ENCODE measurements at places on chromosomes 4 and X. TPM values are rescaled to one million over a fixed set of nuclear protein-coding genes. Genes with fewer than 3 reads are reported as not detected.
A peak's percentile ranks its signal among the peaks of the same experiment; 100 is the strongest.

DNA sequence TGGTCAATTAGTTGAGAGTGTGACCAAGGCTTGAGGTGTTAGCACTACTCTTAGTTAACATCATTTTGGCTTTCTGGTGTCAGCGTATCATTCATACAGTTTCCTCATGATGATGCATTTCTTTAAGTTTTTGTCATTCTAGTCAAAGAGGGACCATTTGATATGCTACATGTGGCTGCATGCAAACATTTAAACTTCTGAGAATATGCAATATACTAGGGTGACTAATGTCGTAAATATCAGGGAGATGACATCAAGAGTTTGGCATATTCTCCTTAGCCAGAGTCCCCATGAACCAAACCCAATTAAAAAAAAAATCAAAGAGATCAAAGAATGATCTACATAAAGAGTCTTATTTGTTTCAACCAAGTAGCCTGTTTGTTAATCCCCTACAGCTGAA, 537.4 kb upstream of the PCDH7 start:
- DNase-seq: no peak
- no peak overlapping the region for H3K27ac ChIP-seq

GRCh38 chr4:123848606-123849005, 452.0 kb downstream of the SPRY1 start:
- H3K4me3 ChIP-seq: no peak overlapping the region
- H3K36me3 ChIP-seq: no peaks in the 10 kb centered on the region
- H3K27me3 ChIP-seq: no peaks in the 10 kb centered on the region
- DNase-seq: no peak

- no peak overlapping the region for H3K27ac ChIP-seq
- no peaks in the 10 kb centered on the region for H3K36me3 ChIP-seq
- H3K4me3 ChIP-seq: no peak overlapping the region
- peaks cover 8% of the 10 kb centered on the region for H3K4me1 ChIP-seq
- H3K27me3 ChIP-seq: no peaks in the 10 kb centered on the region
- no peak for DNase-seq
These were observed 36.7 kb downstream of the LARP7 start for GRCh38 chr4:112673686-112674085.

DNA sequence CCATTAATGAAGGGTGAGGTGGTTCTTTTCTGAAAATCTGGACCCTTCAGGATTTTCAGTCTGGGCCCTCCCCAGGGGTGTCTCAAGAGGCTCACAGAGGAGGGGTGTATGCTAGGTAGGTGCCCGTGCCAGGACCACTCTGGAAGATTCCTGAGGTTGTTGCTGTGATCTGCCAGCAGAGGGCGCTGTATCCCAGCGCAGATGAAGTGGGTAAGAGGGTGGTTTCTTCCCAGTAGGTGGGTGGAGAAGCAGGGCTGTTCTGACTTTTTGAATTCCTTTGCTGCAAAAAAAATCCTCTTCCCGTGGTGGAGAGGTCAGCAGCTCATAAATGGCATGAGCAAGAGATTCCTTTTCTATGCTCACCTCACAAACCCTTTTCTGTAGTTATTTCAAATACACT, 51.1 kb downstream of the SCML1 start:
- H3K27me3 ChIP-seq: no peaks in the 10 kb centered on the region
- no peaks in the 10 kb centered on the region for H3K4me1 ChIP-seq
- DNase-seq: peak; percentile 43
- H3K27ac ChIP-seq: no peak overlapping the region
- H3K36me3 ChIP-seq: no peaks in the 10 kb centered on the region

MAML3 gene
- 18.8 TPM for total RNA-seq

DNA sequence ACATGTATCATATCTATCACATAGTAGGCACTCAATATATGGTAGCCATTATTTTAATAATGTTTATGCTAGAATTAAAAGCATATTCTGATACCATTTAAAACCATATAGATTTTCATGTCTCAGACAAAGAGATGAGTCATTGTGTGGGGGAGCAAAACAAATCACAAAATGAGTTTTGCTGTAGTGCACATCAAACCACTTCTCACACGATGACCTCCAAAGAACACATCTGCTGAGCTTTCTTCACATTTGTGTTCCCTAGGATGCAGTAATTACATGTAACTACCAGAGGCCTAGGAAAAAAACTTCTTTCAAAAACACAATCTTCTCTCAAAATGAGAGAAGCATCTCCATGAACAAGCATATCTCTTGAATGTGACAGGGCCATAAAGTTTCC, 56.1 kb upstream of the BRS3 start:
- no peak overlapping the region for H3K4me3 ChIP-seq
- DNase-seq: no peak
- H3K27me3 ChIP-seq: no peaks in the 10 kb centered on the region
- H3K36me3 ChIP-seq: no peaks in the 10 kb centered on the region
- no peak overlapping the region for H3K27ac ChIP-seq

- H3K4me3 ChIP-seq: no peak overlapping the region
- no peaks in the 10 kb centered on the region for H3K4me1 ChIP-seq
These were observed 103.5 kb upstream of the PPARGC1A start for GRCh38 chr4:23993373-23993772.

RHOH gene
- 1.2 TPM for total RNA-seq

DNA sequence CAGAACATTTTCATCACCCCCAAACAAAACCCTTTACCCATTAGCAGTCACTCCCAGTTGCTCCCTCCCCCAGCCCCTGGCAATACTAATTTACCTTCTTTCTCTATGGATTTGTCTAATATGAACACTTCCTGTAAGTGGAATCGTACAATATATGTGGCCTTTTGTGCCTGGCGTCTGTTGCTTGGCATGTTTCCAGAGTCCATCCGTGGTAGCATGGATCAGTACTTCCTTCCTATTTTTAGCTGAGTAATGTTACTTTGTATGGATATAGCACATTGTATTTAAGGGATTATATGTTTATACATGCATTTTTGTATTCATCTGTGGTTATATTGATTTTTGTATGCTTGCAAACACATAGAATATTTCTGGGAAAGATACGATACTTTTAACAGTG, 48.2 kb downstream of the PPEF1 start:
- no peak for DNase-seq
- H3K36me3 ChIP-seq: no peaks in the 10 kb centered on the region
- no peak overlapping the region for H3K4me3 ChIP-seq
- H3K27ac ChIP-seq: no peak overlapping the region
- no peaks in the 10 kb centered on the region for H3K27me3 ChIP-seq

RBM3 gene
- total RNA-seq: 121 TPM

DNA sequence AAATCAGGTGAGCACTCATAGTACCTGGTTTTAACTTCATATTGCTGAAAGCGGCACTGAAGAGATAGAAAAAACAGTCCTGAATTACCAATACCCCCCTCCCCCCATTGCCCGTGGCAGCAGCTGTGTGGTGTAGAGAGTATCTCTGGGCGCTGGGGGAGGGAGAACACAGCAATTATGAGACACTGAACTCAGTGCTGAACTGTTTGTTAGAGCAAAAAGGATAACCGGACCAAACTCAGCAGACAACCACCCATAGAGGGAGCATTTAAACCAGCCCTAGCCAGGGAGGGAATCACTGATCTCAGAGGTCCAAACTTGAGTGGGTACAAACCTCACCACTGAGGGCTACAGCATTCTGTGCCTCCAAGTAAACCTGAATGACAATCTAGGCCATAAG, 457.4 kb upstream of the TEX13C start:
- no peak overlapping the region for H3K27ac ChIP-seq
- no peaks in the 10 kb centered on the region for H3K36me3 ChIP-seq
- no peak overlapping the region for H3K4me3 ChIP-seq
- no peaks in the 10 kb centered on the region for H3K27me3 ChIP-seq
- DNase-seq: no peak

SSX2 gene
- not detected for total RNA-seq
